IPS DF 6.9 (cell line): ENCODE measurements at places on chromosomes 5 and 9.

- no peak overlapping the region for H3K27ac ChIP-seq
- DNase-seq: no peak
- no peaks in the 10 kb centered on the region for H3K36me3 ChIP-seq
- H3K4me3 ChIP-seq: no peak overlapping the region
Observed at GRCh38 chr9:116546711-116547581, 140.2 kb upstream of the TRIM32 start.

DNA sequence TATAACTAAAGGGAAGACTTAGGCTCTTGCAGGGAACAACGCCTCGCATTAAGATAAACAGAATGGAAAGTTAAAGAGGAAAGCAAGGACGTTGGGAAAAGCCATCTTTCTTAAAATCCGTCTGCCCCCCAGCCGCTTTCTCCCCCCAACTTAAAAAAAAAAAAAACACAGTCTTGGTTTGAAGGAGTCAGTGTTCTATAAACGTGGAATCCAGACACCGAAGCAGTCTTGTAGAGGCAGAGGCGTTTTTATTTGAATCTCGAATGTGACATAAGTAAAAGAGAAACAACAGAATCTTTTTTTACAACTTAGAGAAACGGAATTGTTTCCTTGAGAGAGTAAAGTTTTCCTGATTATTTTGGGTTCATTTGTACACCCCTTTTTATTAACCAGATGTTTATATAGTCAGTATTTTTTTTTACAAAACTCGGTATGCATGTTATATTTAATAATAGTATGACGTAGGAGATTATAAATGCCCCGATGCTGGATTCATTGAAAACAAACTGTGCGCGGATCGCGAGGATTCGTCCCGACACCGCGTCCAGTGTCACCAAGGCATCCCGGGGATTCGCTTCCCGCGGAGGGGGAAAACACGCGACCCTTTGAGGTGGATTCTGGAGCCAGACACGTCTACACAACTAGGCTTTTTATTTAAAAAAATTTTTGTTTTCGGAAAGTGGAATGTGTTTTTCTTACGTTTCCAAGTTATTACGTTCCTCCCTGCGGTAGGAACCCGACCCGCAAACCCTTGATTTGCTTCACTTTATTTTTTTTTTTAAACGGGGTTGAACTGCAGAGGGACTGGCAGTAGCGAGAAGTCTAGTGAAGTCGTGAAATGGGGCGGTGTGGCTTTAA is 6.7 kb downstream of the PTCH1 start:
- no peaks in the 10 kb centered on the region for H3K36me3 ChIP-seq
- H3K27me3 ChIP-seq: peaks cover 17% of the 10 kb centered on the region
- no peak for DNase-seq
- H3K4me1 ChIP-seq: peaks cover 1% of the 10 kb centered on the region; the same call in 1 of the 2 replicates
- peak overlapping the region; percentile 47; the same call in 1 of the 2 replicates for H3K4me3 ChIP-seq

DNA sequence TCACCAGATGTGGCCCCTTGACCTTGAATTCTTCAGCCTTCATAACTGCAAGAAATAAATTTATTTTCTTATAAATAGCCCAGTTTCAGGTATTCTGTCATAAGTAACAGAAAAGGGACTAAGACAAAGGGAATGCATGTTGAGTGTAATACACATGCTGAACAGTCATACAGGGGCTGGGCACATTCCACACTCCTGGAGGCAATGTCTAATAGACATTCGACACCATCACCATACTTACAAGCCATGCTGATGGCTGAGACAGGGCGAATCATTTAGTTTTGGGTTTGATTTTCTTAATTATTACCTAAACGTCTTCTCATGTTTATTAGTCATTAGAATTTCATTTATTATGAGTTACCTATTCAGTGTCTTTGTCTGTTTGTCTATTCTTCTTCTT is 68.5 kb downstream of the TENT4A start:
- DNase-seq: no peak
- no peak overlapping the region for H3K27ac ChIP-seq
- no peaks in the 10 kb centered on the region for H3K27me3 ChIP-seq
- no peaks in the 10 kb centered on the region for H3K4me1 ChIP-seq
- no peak overlapping the region for H3K4me3 ChIP-seq
- H3K36me3 ChIP-seq: no peaks in the 10 kb centered on the region

- H3K4me3 ChIP-seq: no peak overlapping the region
- H3K4me1 ChIP-seq: no peaks in the 10 kb centered on the region
- no peak for DNase-seq
- H3K36me3 ChIP-seq: no peaks in the 10 kb centered on the region
- H3K27ac ChIP-seq: no peak overlapping the region
- H3K27me3 ChIP-seq: no peaks in the 10 kb centered on the region
Observed at GRCh38 chr5:160792281-160792680, 59.7 kb downstream of the ATP10B start.

- no peak for DNase-seq
- H3K27ac ChIP-seq: no peak overlapping the region
- no peaks in the 10 kb centered on the region for H3K4me1 ChIP-seq
- no peak overlapping the region for H3K4me3 ChIP-seq
- no peaks in the 10 kb centered on the region for H3K36me3 ChIP-seq
Observed at GRCh38 chr5:122584411-122585300, 190.2 kb upstream of the SNX2 start.

- H3K27me3 ChIP-seq: no peaks in the 10 kb centered on the region
- DNase-seq: no peak
- no peaks in the 10 kb centered on the region for H3K4me1 ChIP-seq
Observed at GRCh38 chr5:54904425-54904824, 81.0 kb downstream of the ESM1 start.

DNA sequence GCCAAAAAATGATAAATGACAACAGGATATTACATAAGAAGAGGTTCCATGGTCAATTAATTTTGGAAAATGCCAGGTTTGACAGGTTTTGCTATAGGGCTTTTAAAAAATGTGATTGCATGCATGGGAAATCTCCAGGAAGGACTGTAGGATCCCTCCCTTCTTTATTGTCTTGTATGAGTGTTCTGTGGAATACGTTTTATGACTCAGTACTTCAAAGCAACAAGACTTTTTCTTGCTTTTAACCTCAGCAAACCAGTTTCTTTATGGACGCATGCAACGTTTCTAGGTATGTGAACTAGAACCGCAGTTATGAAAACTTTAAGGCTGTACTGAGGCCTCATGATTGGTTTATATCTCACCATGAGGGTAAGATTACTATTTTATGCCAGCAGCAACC is 76.6 kb upstream of the NTRK2 start:
- no peaks in the 10 kb centered on the region for H3K27me3 ChIP-seq
- H3K36me3 ChIP-seq: no peaks in the 10 kb centered on the region
- no peak overlapping the region for H3K27ac ChIP-seq
- H3K4me1 ChIP-seq: no peaks in the 10 kb centered on the region
- DNase-seq: no peak
- no peak overlapping the region for H3K4me3 ChIP-seq

GRCh38 chr9:86713470-86713869 is 233.8 kb downstream of the GAS1 start:
- H3K36me3 ChIP-seq: no peaks in the 10 kb centered on the region
- no peak overlapping the region for H3K4me3 ChIP-seq
- H3K27me3 ChIP-seq: no peaks in the 10 kb centered on the region

DNA sequence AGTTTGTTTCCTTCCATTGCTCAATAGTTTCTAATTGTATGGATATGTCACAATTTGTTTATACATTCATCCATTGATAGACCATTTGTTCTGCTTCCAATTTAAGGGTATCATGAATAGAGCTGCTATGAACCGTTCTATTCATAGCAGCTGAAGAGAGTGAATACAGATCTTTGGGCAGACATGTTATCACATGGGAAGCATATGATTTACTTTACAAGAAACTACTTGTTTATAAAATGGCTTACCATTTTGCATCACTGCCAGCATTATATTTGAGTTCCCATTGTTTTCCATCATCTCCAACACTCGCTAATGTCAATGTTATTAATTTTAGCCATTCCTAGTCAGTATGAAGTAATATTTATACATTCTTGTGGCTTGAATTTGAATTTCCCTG is 549.0 kb downstream of the MAT2B start:
- DNase-seq: no peak
- no peak overlapping the region for H3K4me3 ChIP-seq
- no peaks in the 10 kb centered on the region for H3K36me3 ChIP-seq
- no peaks in the 10 kb centered on the region for H3K4me1 ChIP-seq
- no peaks in the 10 kb centered on the region for H3K27me3 ChIP-seq

DNA sequence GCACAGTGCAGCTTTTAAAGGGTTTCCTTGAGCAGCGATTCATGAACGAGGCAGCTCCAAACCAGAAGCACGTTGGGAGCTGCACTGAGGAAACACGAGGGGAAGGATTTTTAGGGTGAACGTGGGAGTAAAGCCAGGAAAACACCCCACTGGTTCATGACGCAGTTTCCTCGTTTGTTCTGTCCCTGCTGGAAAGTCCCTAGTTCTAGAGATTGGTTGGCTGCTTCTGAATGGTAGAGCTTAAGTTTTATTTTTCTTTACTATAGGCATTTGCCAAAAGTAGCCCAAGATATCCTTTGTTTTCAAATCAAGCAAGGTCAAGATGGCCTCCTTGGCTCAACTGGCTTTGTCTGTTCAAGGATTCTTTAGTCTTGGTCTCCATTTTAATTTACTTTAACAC is 116.5 kb upstream of the CACNA1B start:
- H3K36me3 ChIP-seq: peaks cover 34% of the 10 kb centered on the region
- H3K4me1 ChIP-seq: no peaks in the 10 kb centered on the region
- H3K27ac ChIP-seq: no peak overlapping the region
- DNase-seq: no peak

- H3K36me3 ChIP-seq: no peaks in the 10 kb centered on the region
- no peaks in the 10 kb centered on the region for H3K27me3 ChIP-seq
- no peak overlapping the region for H3K4me3 ChIP-seq
- no peaks in the 10 kb centered on the region for H3K4me1 ChIP-seq
Observed at GRCh38 chr5:145787001-145787400, 48.1 kb downstream of the PRELID2 start.

- H3K4me1 ChIP-seq: no peaks in the 10 kb centered on the region; the same call in 1 of the 2 replicates
- no peak overlapping the region for H3K27ac ChIP-seq
- DNase-seq: no peak
Observed at GRCh38 chr5:138708791-138709190, 44.4 kb upstream of the CTNNA1 start.

- no peaks in the 10 kb centered on the region for H3K27me3 ChIP-seq
- no peaks in the 10 kb centered on the region for H3K36me3 ChIP-seq
- DNase-seq: no peak
Observed at GRCh38 chr5:178069909-178070308, 43.4 kb upstream of the N4BP3 start.

DNA sequence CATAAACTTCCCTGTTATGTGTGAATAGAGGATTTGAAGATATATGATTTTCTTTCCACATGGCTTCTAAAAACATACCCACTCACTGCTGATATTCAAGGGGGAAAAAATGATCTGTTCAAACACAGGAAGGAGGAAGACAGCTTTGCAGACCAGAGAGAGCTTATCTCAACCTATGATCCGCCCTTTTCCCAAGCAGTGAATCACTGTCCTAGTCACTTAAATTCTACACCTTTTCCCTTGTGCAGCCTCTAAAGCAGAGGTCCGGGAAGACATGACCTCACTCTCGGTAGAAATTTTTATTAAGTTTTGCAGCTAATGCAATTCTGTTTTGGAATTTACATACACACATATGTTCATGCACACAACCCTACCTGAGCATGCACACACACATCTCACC is 197.2 kb downstream of the DIRAS2 start:
- no peak overlapping the region for H3K27ac ChIP-seq
- no peak for DNase-seq
- peaks cover 3% of the 10 kb centered on the region for H3K4me1 ChIP-seq
- H3K36me3 ChIP-seq: no peaks in the 10 kb centered on the region
- H3K27me3 ChIP-seq: no peaks in the 10 kb centered on the region
- no peak overlapping the region for H3K4me3 ChIP-seq

- no peak overlapping the region for H3K27ac ChIP-seq
- DNase-seq: no peak
- H3K36me3 ChIP-seq: no peaks in the 10 kb centered on the region
- H3K27me3 ChIP-seq: no peaks in the 10 kb centered on the region
Observed at GRCh38 chr9:37719526-37719925, 34.1 kb upstream of the TRMT10B start.

GRCh38 chr5:14581891-14582796 is 552 bp downstream of the OTULINL start:
- H3K36me3 ChIP-seq: no peaks in the 10 kb centered on the region
- H3K27me3 ChIP-seq: peaks cover 3% of the 10 kb centered on the region
- H3K4me1 ChIP-seq: no peaks in the 10 kb centered on the region
- H3K27ac ChIP-seq: no peak overlapping the region
- H3K4me3 ChIP-seq: peak overlapping the region; percentile 79

DNA sequence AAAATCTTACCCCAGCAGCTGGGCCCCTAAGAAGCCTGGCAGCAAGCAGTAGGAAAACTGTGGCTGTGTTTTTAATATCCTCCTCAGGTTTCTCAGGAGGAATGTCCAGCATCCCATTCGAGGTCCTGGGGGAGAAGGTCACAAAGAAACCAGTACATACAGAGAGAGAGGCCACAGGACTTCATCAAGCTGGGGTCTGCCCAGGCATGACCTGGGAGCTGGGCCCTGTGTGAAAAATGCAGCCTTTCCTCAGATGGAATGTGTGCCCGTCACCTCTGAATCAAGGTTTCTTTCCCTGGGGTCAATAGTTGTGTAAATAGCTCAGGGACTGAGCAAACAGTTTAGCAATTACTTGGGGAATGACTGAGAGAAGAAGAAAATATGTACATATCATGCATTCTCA is 33.9 kb upstream of the RAD23B start:
- no peaks in the 10 kb centered on the region for H3K36me3 ChIP-seq
- H3K4me1 ChIP-seq: no peaks in the 10 kb centered on the region
- H3K27ac ChIP-seq: no peak overlapping the region
- no peak overlapping the region for H3K4me3 ChIP-seq
- no peak for DNase-seq

- DNase-seq: no peak
- H3K4me3 ChIP-seq: no peak overlapping the region
- no peaks in the 10 kb centered on the region for H3K36me3 ChIP-seq
Observed at GRCh38 chr5:37786862-37787519, 52.9 kb downstream of the GDNF start.

GRCh38 chr9:130368631-130369103 is 76.1 kb upstream of the ASS1 start:
- no peak overlapping the region for H3K4me3 ChIP-seq
- H3K4me1 ChIP-seq: no peaks in the 10 kb centered on the region; the same call in 1 of the 2 replicates
- H3K36me3 ChIP-seq: no peaks in the 10 kb centered on the region
- DNase-seq: no peak

DNA sequence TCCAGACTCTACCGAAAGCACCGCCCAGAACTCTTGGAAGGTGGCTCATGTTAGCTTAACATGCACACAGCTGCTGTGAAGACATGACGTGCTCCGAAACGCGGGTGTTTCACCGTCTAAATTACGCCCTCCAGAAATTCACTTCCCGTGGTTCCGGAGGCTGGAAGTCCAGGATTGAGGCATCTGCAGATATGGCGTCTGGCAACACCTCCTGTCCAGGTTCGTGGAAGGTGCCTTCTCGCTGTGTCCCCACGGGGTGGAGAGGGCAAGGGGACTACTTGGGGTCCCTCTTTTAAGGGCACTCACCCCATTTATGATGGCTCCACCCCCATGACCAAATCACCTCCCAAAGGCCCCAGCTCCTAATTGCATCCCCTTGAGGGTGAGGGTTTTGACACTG is 348.0 kb upstream of the IRX2 start:
- peaks cover 13% of the 10 kb centered on the region; the same call in 1 of the 2 replicates for H3K4me1 ChIP-seq
- no peaks in the 10 kb centered on the region for H3K36me3 ChIP-seq
- H3K27ac ChIP-seq: no peak overlapping the region
- H3K27me3 ChIP-seq: no peaks in the 10 kb centered on the region
- no peak for DNase-seq

- no peaks in the 10 kb centered on the region; the same call in 1 of the 2 replicates for H3K4me1 ChIP-seq
- DNase-seq: no peak
- H3K4me3 ChIP-seq: no peak overlapping the region
- no peak overlapping the region for H3K27ac ChIP-seq
- H3K27me3 ChIP-seq: no peaks in the 10 kb centered on the region
- no peaks in the 10 kb centered on the region; the same call in 1 of the 2 replicates for H3K36me3 ChIP-seq
Observed at GRCh38 chr9:33019797-33020196, 5.3 kb upstream of the DNAJA1 start.
